A549 treated with Mapracorat at 1 μM for 4 hours (cell line): ENCODE measurements at places on chromosomes 13 and 19. TPM values are rescaled to one million over a fixed set of nuclear protein-coding genes. Genes with fewer than 3 reads are reported as not detected.

LAMP1 gene
- 73.2 to 94.0 TPM (median 92.3 TPM) in 5 replicates for total RNA-seq

ZNF699 gene
- 0.70 to 2.1 TPM (median 1.4 TPM) in 5 replicates for total RNA-seq

ZNF730 gene
- total RNA-seq = not detected in 5 replicates

LGALS7B gene
- total RNA-seq = 0.48 to 0.86 TPM (median 0.57 TPM) in 3 of 5 replicates, not detected in the others

C19orf67 gene
- not detected in 5 replicates for total RNA-seq

NKG7 gene
- not detected in 5 replicates for total RNA-seq

N4BP2L1 gene
- 0.31 to 0.74 TPM (median 0.42 TPM) in 5 replicates for total RNA-seq

ADAMTSL5 gene
- total RNA-seq = 2.3 to 3.5 TPM (median 3.4 TPM) in 5 replicates
